ENCODE measurements at places on chromosomes 2 and 18. TPM values are rescaled to one million over a fixed set of nuclear protein-coding genes. Genes with fewer than 3 reads are reported as not detected.

- no peaks in the 10 kb centered on the region for H3K36me3 ChIP-seq
- H3K4me1 ChIP-seq = peaks cover 21% of the 10 kb centered on the region
- DNase-seq = no peak
- H3K27ac ChIP-seq = no peak overlapping the region
- peaks cover 12% of the 10 kb centered on the region for H3K27me3 ChIP-seq
These were observed 126.4 kb upstream of the HAAO start for GRCh38 chr2:42918671-42919318.

DNA sequence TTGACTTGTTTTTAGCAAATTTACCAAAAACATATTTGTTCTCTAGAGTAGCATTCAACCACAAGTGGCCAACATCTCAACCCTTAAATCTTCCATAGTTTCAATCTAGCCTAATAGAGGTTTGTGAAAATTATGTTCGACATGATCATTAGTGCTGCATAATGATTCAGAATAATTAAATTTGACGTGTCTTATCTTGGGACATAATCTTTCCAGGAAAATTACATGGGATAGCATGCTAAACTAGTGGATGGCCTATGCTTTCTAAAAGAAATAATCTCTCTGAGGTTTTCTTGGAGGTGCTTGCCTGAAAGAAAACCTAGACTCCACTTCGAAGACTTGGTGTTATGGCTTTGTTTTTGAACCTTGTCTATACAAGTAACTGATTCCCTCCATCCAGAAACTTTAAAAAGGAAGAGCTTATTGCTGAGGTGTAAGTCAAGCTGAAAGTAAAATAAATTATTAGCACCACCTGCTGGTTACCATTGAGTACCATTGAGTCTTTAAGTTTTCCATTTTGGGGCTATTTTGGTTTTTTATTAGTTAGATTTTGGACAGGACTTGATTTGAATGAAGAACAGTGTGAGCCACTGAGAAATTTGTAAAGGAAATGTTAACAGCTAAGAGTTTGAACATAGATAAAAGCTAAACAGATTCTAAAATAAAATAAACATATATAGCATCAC lies 32.7 kb downstream of the COX7A2L start:
- no peaks in the 10 kb centered on the region for H3K4me1 ChIP-seq
- H3K4me3 ChIP-seq = no peak overlapping the region
- no peak overlapping the region for H3K27ac ChIP-seq
- H3K36me3 ChIP-seq = no peaks in the 10 kb centered on the region

GRCh38 chr2:141035846-141036420 lies 1094.9 kb downstream of the LRP1B start:
- no peak overlapping the region for H3K27ac ChIP-seq
- H3K4me1 ChIP-seq = no peaks in the 10 kb centered on the region
- H3K4me3 ChIP-seq = no peak overlapping the region
- H3K36me3 ChIP-seq = no peaks in the 10 kb centered on the region
- DNase-seq = no peak
- no peaks in the 10 kb centered on the region for H3K27me3 ChIP-seq

DNA sequence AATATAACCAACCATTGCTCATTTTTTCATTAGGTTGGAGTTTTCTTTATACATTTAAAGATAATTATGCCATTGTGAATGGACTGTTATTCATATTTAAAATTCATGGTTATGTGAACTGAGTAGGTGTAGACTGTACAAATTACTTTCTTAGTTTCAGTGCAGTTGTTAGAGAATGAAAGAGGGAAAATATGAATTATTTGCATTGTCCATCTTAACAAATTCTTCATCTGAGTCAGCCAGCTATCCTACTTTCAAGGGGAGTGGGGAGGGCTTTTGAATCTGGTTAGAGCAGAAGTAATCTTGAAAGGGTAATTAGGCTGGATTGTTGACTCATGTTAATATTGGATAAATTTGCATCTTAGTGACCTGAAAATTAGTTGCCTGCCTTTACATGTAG lies 212.0 kb downstream of the MCFD2 start:
- peaks cover under 1% of the 10 kb centered on the region for H3K27me3 ChIP-seq
- H3K27ac ChIP-seq = no peak overlapping the region
- peaks cover 15% of the 10 kb centered on the region for H3K4me1 ChIP-seq

DNA sequence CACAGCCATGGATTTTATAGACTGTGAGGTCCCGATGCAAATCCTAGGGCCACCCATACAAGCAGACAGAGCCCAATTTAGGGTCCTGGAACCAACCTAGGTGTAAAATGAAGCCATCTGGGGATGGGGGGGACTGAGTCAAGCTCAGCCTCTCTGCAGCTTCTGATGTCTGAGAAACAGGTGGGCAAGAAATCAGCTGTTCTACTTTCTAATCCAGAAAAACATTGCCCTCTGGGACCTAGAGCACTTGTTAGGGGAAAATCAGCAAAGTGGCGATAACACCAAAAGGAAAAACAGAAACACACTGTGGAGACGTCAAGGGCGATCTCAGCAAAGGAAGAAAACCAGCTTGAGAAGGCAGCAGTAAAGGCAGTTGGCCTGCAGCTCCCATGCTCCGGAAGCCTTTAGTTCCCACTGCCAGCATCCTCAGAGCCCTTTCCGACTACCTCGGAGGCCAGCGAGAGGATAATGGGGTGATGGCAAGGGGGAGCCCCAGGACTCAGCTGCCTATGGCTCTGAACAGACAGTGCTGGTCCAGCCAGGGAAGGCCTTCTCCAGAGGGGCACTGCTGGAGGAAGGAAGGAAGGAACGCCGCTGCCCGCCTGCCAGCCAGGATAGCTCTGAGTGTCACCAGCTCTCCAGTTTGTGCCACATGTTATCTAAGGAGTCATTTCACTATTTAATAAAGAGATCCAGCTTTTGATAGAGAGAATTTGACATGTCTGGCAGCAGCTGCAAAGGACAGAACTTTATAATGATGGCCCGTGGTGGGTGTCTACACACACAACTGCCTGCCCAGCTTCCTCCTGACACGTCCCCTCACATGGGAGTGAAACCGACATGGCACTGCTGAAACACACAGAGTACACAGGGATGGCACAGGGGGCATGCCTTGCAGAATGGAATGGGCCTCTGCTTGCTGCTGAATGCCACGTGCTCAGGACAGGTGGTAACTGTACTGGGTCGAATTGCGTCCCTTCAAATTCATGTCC lies 37.7 kb downstream of the HS1BP3 start:
- DNase-seq = peak; percentile 9
- peaks cover 7% of the 10 kb centered on the region for H3K27me3 ChIP-seq
- H3K27ac ChIP-seq = no peak overlapping the region
- peaks cover 11% of the 10 kb centered on the region for H3K4me1 ChIP-seq
- H3K36me3 ChIP-seq = peaks cover 5% of the 10 kb centered on the region
- H3K4me3 ChIP-seq = no peak overlapping the region

DNA sequence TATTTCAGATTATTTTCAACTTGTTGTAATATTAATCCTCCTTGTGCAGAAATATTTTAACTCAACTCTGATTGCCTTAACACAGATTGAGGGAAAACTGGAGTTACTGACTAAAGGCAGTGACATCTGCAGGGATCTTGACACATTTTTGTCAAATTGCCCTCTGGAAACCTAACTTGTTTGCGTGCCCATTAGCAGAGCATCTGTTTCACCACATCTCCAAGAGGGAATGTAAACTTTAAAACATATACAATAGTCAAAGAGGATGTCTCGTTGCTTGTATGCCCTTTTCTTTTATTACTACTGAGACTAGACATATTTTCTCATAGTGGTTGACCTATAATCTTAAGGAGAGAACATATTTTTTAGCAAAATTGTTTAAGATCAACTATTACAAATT lies 14.2 kb downstream of the INPP1 start:
- peaks cover 8% of the 10 kb centered on the region for H3K27me3 ChIP-seq
- H3K36me3 ChIP-seq = no peaks in the 10 kb centered on the region
- DNase-seq = no peak
- peak overlapping the region; percentile 64 for H3K27ac ChIP-seq
- no peak overlapping the region for H3K4me3 ChIP-seq

- H3K4me3 ChIP-seq = no peak overlapping the region
- H3K4me1 ChIP-seq = peaks cover 1% of the 10 kb centered on the region
- H3K36me3 ChIP-seq = no peaks in the 10 kb centered on the region
- no peak for DNase-seq
- no peak overlapping the region for H3K27ac ChIP-seq
- peaks cover 2% of the 10 kb centered on the region for H3K27me3 ChIP-seq
These were observed 40.6 kb upstream of the ACYP2 start for GRCh38 chr2:54074606-54075341.

- peak overlapping the region; percentile 11 for H3K4me3 ChIP-seq
- H3K4me1 ChIP-seq = peaks cover 21% of the 10 kb centered on the region
- H3K27me3 ChIP-seq = peaks cover 15% of the 10 kb centered on the region
These were observed 46.0 kb downstream of the ACAA2 start for GRCh38 chr18:49767111-49768050.

DNA sequence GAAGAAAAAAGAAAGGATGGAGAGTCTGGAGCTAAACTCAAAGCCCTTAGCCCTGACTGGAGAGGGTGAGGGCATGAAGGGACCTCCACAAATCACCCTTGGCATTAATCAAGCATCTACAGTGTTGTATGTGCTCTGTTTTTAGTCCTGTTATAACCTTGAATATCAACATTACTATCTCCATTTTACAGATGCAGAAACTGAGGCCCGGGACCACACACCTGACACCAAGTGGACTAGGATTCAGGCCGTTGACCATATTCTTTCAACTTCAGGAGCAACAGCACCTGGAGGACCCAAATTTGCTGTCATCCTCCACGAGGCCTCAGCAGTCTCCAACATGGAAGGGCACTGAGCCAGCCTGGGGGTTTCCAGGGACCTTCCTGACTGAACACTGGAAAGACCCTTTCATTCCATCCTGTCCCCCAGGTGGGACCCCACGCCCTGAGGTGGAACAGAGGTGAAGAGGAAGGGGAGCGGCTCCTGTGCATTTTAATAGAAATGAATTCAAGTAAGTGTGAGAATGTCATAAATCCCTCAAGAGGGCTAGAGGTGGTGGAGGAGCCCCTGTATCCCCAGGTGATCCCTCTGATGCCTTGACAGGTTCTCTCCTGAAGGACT lies 41.0 kb downstream of the SERTAD2 start:
- H3K36me3 ChIP-seq = no peaks in the 10 kb centered on the region
- peaks cover 13% of the 10 kb centered on the region for H3K4me1 ChIP-seq

The MRO gene
- not detected for total RNA-seq
